ENCODE measurements at places on chromosomes 6 and 20.
A peak's percentile ranks its signal among the peaks of the same experiment; 100 is the strongest.

DNA sequence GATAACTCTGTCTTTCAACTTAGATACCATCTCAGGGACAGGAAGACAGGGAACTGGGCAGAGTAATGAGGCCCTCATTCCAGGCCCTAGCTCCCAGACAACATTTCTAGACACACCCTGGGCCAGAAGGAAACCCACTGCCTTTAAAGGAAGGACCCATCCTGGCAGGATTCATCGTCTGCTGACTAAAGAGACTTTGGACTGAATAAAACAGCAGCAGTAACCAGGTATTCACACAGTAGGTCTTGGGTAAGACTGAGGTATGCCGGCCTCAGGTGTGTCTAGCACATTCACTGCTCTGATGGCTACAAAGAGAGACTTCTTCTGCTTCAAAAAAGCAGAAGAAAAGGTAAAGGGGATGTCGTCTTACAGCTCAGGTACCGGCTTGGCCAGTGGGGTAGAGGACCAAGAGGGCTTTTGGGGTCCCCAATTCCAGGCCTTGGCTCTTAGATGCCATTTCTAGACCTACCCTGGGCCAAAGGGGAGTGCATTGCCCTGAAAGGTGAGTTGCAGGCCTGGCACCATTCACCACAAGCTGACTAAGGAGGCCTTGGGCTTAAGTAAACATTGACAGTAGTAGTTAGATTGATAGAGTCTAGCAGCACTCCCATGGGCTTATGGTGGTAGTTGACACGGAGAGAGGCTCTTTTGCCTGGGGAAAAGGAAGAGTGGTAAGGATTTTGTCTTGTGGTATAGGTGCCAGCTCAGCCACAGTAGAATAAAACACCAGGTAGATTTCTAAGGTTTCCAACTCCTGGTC is 13.4 kb downstream of the SNX14 start:
- DNase-seq = no peak

DNA sequence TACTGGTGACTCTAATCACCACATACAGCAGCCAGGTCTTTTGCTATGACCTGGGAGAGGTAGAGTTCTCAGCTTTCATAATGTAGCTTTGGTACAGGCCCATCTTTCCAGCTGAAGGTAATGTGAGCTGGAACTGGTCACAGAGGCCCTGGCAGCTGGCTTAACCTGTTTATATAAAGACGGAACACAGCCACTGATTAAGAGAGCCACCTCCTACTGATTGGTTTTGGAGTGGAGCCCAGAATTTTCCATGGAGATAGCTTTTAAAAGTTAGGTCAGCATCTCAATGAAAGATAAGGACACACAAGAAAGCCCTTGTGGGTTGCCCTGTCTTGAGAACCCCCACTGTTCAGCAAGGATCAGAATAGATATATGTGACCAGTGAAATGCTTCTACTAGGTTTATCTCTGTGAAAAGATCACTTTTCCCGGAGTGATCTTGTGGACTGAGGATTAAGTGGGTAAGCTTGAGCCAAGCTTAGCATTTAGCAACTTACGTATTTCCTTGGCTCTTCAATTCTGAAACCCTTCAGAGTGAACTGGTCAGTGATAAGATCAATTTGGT is 213.7 kb upstream of the CITED2 start:
- peak; percentile 85 for DNase-seq

DNA sequence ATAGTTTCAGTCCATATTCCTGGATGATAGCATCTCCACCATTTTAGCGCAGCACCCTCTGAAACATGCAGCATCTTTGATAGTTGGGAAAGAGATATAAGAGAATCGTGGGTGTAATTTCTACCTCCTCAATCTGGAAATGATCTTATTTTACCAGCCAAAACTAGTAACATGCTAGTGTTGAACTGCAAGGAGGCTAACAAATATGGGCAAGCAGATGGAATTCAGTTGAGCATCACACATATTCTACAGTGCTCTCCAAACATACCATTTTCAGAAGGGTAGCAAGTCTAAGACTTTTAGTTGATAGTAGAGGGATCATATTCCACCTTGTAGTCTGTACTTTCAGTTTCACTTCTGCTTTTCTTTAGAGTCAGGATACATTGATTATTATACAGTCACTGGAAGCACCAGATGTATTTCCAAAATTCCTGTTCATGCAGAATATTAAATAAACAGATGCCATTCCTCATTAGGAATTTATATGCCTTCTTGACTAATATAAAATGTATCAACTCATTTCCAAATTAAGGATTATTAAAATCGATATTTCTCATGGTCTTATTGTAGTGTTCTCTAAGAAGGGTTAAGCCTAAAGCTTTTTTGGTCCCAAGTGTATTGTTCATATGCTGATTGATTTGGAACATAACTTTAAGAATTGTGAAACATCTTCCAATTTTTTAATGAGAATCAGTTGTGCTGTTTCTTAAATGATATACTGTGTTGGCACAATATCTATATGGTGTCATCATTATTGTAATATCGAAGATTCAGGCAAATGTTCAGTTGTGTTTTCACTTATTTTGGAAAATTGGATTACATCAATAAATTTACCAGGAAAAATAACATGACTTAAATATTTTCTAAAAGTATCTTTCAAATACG is 362.0 kb downstream of the CENPW start:
- no peak for DNase-seq

- no peak for DNase-seq
These were observed 4.3 kb downstream of the CALHM4 start for GRCh38 chr6:116557893-116558292.

DNA sequence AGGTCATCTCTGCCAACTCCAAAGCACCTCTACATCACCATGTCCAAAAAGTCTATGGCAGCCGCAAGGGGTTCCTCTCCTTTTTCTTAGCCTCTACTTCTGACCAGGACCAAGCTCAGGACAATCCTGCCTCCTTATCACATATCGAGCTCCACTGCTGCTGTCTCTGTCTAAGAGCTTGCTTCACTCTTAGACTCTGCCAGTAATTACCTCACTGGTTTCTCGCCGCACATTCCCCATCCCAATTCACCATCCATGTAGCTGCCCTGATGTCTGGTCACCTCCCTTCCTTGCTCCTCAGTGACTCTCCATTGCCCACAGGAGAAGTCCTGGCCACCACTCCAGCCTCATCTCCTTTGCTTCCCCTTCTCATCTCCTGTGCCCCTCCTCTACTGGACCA is 24.1 kb upstream of the PI16 start:
- no peak for DNase-seq

DNA sequence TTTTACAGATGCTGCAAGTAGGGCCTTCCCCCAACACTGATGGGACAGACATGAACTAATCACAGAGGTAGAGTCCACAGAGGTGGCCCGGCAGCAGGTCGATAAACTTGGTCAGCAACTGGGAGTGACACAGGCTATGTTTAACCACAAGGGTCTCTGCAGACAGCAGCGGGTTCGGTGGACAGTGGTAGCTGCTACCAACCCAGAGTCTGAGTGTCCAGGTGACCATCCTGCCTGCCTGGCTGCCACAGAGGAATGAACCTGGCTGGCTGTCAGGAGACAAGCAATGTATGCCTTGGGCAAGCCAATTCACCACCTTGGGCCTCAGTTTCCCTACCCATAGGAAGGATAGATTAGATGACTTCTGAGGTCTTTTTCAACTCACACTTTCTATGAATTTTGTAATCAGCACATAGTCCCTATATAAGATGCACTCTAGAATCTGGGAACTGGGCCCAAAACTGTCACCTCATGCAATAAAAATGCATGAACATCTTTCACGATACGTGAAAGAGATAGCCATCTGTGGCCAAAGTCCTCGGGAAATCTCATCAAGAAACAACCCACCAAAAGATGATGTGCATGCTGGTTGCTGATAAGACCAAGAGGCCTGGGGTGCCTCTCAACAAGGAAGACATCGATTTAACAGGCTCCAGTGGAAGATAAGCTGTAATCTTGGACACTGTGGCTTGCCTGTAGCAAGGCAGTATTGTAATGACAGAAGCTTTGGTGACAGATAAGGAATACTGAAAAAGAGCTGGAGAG is 30.5 kb downstream of the MDGA1 start:
- peak; percentile 93 for DNase-seq

GRCh38 chr20:12030470-12030869 is 112.8 kb downstream of the BTBD3 start:
- DNase-seq = no peak

GRCh38 chr6:155026706-155027045 is 31.6 kb downstream of the TIAM2 start:
- DNase-seq = no peak

- DNase-seq = peak; percentile 91
These were observed 600 bp downstream of the SEC63 start for GRCh38 chr6:107957308-107957908.

DNA sequence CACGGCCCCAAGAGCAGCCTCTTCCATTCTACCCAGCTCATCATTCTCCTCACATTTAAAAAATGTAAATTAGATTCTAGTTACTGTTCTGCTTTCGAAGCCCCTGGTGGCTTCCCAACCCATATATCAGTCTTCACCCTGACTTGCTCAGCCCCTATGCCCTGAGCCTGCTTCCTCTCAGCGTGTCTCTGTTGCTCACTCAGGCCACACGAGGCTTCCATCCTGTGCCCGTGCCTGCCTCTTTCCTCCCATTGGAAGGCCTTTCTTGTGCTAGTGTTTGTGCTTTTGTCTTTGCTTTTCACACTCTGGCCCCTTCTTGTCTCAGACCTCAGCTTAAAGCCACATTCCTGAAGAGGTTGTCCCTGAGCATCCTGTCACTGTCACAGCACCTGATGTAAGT is 78.1 kb downstream of the AFDN start:
- DNase-seq = no peak

DNA sequence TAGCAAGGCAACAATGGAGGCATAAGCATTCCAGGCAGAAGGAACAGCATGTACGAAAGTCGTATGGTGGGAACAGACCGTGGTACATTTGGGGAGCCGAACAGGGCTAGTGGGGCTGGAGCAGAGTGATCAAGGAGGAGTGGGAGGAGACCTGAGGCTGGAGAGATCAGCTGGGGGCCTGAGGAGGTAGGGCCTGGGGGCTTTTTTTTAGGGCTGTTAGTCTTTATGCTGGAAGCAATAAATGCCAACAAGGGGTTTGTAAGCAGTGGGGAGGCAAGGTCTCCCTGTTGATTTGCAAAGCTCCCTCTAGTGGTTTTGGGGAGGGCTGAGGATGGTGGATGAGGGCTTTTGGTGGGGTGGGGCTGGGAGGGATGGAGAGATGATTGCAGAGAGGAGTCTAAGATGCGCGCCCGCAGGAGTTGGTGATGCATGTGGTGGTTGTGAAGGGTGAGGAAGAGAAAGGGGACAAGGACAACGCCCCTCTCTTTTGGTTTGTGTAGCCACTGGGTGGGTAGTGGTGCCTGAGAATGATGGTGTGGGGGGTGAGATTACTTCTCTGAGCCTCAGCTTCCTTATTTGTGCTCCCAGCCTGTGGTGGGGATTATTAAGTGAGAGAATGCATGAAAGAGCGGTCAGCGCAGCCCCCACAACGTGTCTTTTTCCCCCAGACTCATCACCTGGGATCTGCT is 74.1 kb upstream of the TOX2 start:
- DNase-seq = peak; percentile 53

GRCh38 chr6:514396-514978 is 122.9 kb downstream of the IRF4 start:
- no peak for DNase-seq

DNA sequence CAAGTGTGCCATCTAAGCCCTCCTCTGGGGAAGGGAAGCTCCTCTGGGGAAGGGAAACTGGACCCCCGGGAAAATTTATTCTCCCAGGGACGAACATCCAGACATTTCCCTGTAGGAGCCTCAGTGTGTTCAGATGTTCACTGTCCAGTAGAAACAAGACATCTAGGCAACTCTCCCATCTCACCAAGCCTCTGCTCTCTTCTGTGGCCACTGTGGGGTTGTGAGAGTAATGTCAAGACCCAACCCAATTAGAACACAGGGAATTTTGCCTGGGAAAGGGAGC is 3.6 kb upstream of the PTGIS start:
- no peak for DNase-seq

DNA sequence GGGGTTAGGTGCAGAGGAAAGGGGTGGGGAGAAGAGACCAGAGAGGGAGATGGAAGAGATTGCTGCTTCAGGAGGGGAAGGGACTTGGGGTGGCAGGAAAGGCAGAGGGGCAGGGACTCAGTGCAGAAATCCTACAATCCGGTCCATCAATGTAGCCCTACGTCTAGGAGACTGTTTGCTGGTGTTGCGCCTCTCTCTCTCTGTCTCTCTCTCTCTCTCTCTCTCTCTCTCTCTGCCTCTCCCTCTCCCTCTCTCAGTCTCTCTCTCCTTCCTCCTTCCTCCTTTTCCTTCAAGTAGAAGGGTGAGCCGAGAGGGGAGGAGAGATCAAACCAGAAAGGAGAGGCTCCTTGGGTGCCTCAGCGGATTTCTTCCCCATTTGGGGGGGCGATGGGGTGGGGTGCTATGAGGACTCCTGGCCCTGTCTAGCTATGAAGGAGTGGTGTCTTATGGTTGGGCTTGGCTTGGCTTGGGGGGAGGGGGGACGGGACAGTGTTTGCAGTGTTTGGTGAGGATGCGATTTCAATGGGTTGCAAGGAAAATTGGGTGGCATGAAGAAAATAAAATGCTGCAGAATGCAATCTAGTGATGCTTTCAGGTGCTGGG is 181.2 kb downstream of the TBXT start:
- DNase-seq = no peak

GRCh38 chr20:34420975-34421374 is 57.9 kb downstream of the ITCH start:
- DNase-seq = no peak

- peak; percentile 27 for DNase-seq
These were observed 50.6 kb upstream of the SLC32A1 start for GRCh38 chr20:38673725-38674091.

GRCh38 chr6:35048631-35049083 is 92.5 kb downstream of the TCP11 start:
- peak; percentile 67 for DNase-seq

DNA sequence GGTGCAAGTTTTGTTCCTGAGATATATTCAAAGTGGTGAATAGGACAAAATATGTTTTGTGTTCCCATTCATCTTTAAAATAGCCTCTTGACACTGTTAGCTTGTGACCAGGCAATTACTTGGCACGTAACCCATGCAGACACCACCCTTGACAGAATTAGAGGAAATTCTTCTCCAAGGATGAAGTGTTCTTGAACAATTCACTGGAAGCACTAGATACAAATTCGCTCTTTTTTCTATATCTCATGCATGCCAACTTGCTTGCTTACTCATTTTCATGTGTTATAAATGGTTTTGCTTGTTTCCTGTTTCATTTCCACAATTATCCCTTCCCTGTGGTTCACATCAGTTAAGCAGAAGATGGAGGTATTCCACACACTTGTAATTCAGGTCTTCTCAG is 105.2 kb upstream of the MAN1A1 start:
- DNase-seq = no peak

DNA sequence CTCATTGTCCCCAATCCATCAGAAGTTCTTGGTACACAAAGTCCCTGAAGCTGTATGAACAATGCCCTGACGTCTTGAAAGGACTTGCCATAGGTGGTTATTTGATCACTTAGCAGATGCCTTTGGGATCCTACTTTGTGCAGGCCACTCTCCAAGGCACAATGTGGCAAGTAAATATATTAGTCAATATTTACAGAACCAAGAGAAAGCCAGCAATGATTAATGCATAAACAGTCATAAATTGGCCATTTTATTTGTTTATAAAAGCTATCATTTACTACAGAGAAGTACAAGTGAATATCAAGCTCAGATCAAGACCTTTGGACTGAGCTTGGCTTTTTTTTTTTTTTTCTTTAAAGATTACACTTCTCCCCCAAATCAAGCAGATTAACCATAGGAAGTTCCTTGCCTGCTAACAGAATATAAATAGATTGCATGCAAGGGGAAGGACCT is 161.8 kb downstream of the MTHFD1L start:
- peak; percentile 30 for DNase-seq
